ENCODE measurements at places on chromosomes 12 and 14. TPM values are rescaled to one million over a fixed set of nuclear protein-coding genes. Genes with fewer than 3 reads are reported as not detected.

PGF gene
- polyA plus RNA-seq, result 0.90 TPM

MSRB3 gene
- 1.0 TPM for polyA plus RNA-seq

CLEC4C gene
- not detected for polyA plus RNA-seq

MYL6 gene
- 975 TPM for polyA plus RNA-seq

ITGA7 gene
- polyA plus RNA-seq, result 2.8 TPM

DNA sequence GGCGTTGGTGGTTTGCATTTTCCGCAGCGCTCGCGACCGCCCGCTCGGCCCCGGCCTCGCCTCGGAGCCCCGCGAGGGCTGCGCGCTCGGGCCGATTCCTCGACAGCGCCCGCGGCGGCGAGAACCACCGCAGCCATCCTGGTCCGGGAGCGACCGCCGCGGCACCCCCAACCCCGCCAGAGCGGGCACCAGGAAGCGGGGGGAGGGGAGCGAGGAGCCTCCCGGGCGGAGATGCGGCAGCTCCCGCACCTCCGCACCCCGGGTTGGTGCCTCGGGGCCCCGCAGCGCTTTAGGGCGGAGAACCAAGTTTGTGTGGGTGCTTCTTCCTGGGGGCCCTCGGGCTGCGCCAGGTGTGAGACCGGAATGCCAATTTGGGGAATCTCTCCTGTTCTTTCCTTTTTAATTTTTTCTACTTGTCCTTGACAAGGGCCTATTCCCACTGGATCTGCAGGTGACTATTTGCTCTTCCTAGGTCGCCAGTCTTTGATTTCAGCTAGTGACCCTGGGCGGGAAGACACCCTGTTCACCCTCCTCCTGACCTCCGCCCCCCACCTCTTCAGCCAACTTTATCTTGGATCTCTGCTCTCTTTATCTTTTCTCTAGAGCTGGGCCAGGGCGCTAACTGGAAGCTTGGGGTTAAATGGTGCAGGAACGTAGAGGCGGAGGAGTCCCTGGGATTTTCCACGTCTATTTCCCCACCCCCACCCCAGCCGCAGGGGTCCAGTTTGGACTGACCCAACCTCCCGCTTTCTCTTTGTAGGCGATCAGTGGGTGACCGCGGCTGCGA lies at the start of gene SOCS2:
TSS of gene SOCS2 (plus strand) at position 751 of the 787 bp plus-strand sequence. CDS start 223 bp downstream, outside the sequence.
- DNase-seq, result peak; percentile 46

GRCh38 chr12:8687846-8688601 lies 9.8 kb upstream of the RIMKLB start:
- DNase-seq, result no peak

- DNase-seq, result no peak
These were observed 11.0 kb upstream of the SRP54 start for GRCh38 chr14:34971801-34972200.

DNA sequence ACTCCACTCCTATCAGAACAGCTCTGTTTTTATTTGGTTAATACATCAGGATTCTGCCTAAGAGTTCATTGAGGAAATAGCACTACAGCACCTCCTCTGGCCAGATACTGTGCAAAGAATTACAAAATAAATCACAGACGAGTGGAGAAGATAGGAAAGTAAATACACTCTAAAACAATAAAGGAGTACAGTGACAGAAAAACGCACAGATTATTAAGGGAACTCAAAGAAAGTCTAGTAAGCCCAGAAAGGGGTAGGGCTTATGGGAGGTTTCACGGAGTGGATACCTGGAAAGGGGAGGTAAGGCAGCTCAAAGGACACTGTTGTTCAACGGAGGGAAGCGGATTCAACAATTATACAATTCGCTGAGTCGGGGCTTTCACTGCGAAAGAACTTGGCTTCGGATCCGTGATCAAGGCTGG lies 5.5 kb downstream of the OR10AD1 start:
- DNase-seq, result no peak

DNA sequence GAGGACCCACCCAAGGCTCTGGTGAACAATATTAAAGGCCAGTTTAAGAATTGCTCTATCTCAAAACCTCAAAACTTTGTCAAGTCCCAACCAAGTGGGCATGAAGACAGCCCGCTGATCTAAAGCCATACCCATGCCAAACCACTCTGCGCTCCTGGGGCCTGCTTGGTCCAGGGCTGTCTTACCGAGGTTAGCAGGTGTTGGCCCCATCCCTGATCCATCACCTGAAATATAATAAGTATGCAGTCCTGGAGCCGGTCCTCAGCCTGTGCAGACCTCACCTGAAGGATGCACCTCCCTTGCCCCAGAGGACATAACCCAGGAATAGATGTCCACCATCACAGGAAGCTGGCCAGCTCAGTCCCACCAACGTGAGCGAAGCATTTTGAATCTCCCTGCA lies 198.3 kb upstream of the FKBP4 start:
- DNase-seq, result no peak

DNA sequence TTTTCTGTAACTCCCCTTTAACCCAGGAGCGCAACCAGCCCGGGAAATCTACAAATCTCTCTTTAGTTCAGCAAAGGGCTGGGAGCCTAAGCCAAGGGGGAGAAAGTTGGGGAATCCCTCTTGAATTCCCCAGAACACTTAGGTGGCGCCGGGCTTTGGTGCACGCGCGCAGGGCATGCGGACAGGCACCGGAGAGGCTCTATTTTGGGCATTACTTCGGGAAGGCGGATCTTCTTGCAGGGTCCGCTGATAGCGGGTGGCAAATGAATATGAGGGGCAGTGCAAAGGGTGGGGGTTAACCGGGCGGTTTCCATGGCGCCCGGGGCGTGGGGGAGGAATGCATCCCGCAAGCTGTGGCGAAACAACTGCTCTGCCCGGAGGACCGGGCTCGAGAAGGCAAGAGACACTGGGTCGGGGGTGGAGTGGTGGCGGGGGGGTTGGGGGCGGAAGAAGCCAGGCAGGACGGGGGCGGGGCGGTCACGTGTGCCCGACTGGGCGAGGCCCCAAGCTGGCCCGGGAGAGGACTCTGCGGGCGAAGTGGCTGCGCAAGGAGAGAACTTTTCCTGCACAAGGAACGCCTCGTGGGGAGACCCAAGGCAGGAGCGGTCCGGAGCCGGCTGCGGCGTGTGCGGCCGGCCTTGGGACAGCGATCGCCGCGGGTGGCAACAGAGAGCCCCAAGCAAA lies at the start of gene FLVCR2:
TSS of gene FLVCR2 (plus strand) at position 519 of the 684 bp plus-strand sequence. CDS start 353 bp downstream, outside the sequence.
- DNase-seq, result peak; percentile 77

DNA sequence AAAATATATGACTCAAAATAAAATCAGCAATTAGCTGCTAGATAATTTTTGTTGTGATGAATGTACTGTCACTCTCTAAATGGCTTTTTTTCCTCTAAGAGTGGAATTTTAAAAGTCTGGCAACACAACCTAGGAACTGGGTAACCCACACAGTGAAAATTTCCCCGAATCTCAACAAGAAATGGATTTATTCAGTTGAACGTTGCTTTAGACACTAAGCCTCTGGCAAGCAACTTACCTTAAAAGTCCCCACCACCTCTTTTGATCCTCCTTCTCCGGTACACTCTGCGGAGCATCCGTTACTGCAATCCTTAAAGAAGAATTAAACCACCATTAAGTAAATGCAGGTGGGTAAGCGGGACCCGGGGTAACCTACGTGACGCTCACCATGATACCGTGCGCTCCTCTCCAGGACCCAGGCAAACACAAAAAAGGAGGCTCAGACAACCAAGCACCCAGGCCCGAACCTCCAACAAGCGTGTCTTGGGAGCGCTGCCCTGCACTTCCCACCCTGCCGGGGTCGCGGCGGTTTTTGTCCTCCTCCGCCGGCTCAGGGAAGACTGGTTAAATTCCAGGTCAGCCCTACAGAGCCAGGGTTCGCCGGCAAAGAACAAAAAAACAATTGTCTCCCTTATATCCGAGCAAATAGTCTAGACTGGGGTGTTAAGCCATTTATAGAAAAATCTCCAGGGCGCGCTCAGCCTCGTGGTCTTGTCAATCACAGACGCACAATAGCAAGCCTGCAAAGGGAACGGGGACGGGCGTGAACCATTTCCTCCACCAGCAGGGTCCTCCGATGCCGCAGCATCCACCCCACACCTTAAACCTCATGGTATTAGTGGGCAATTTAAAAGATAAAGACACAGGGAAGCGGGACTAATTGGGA lies 47.1 kb downstream of the BCAT1 start:
- no peak for DNase-seq

- no peak for DNase-seq
These were observed 57.6 kb downstream of the PELI2 start for GRCh38 chr14:56175773-56176172.

DNA sequence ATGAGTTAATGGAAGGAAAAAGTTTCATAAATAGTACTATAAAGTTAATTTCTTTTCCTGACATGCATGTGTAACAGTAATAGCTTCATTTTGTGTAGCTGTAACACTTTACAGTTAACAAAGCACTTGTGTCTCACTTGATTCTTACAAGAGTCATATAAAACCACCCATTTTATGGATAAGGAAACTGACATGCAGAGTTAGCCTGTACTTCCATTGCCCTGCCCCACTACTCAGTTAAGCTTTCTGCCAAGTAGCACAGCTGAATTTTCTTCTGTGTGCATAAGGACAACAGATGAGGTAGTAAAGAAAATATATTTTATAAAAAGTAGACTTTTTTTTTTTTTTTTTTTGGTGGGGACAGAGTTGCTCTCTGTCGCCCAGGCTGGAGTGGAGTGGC lies 32.2 kb downstream of the ANO6 start:
- DNase-seq, result no peak

GRCh38 chr12:64175254-64175945 lies 46.7 kb downstream of the KICS2 start:
- no peak for DNase-seq

- DNase-seq, result no peak
These were observed 139.4 kb downstream of the PDE3A start for GRCh38 chr12:20507711-20508110.

DNA sequence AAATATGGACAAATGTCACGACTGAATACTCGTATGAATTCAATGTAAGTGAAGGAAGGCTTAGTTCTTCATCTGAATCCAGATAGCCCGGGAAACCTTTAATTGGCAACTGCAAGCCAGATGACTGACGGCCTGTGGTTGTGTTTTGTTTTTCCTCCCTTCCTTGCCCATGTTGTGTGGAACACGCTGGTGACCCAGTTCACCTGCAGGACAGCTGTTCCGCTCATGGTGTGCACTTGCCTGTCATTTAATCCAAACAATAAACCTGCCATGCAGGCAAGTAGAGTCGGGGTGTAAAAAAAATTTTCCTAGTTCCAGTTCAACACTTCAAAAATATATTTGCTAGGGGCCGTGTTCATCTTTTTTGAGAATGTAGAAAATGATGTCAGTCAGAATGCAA lies 88.0 kb downstream of the TMEM132D start:
- DNase-seq, result no peak

DNA sequence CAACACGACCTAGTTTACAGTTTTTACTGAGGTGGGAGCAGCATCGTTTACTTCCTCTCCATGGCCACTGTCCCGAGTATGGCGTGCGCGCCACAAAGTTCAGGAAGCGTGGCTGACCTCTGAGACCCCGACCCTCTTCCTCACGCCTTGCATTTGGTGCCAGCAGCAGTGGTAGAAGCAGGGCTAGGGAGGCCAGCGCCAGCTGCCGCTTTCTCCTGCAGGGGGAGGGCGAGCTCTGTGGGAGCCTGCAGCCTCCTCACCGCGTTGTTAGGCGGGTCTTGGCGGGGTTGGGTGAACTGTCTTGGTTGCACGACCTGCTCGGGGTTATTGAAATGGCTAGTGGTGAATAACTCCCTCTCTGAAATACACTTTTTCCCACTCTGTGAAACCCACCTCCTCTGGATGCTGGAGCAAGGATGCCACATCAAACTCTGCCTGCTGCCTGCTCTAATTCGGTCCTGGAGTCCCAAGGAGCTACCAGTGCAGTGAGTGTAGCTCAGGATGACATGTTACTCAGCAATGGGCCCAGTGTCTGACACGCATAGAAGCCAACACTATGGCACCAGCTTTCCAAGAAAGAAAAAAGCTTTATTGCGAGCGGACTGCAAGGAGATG lies 22.3 kb upstream of the TDRD9 start:
- no peak for DNase-seq

DNA sequence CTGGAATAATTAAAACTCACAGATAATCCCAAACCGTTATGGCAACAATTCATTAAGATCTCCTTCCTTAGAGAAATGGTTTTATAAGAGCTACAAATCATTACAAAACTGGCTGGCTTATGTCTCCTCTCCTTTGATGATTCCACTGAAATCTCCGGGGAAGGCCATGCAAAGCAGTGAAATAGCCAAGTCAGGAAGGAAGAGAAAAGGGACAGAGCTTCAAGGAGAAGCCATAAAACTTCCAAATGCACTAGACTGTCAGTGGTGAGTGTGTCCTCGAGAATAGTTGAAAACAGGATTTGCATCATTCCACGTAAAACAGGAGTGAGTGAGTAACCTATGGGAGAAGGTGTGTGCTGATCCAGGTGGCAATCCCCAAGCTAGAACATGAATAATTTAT lies 330.0 kb downstream of the DIO2 start:
- no peak for DNase-seq

DNA sequence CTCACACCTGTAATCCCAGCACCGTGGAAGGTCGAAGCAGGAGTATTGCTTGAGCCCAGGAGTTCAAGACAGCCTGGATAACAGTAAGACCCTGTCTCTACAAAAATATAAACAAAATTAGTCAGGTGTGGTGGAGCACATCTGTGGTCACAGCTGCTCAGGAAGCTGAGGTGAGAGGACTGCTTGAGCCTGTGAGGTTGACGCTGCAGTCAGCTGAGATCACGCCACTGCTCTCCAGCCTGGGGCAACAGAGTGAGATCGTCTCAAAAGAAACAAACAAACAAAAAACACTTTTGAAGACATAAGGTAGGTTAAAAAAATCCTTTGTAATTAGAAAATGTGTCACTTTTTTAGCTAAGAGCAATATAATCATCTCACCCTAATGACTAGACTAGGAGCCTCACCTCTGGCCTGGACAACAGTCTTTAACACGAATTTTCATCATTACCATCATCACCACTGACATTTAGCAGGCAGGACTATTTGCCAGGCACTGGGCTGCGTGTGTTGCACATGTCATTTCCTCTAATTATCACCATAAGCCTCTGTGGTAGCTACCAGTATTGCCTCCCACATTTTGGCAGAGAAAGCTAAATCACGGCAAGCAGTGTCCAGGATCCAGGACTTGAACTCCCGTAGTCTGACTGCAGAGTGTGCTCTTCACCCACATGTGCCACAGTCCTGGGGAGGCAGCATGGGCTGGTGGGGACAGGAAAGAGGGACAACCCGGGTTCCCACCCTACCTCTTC lies 4.6 kb upstream of the SYCP3 start:
- no peak for DNase-seq

- DNase-seq, result peak; percentile 5
These were observed 88.4 kb downstream of the TMCC3 start for GRCh38 chr12:94561943-94562411.

Data from liver (tissue), 10 donors.